ENCODE measurements at places on chromosomes 1 and 21. TPM values are rescaled to one million over a fixed set of nuclear protein-coding genes. Genes with fewer than 3 reads are reported as not detected.

Gene ADAMTS4
- 0.77 TPM for total RNA-seq

Gene CFHR3
- not detected for total RNA-seq

Gene SIPA1L2
- total RNA-seq = 1.3 TPM

Gene CHD1L
- 29.0 TPM for total RNA-seq

Gene PCAT6
- 0.97 TPM for total RNA-seq

Gene TDRD5
- total RNA-seq = not detected

Gene ACOT11
- total RNA-seq = 0.67 TPM

Gene OR2T1
- not detected for total RNA-seq

Gene DDAH1
- not detected for total RNA-seq

Gene PSMG1
- total RNA-seq = 14.6 TPM

Gene DCDC2B
- not detected for total RNA-seq

Gene PPFIA4
- 1.5 TPM for total RNA-seq

Gene ASPM
- total RNA-seq = 0.91 TPM

Gene GPR52
- 9.6 TPM for total RNA-seq

Gene TESK2
- 4.9 TPM for total RNA-seq

Gene CYP4B1
- total RNA-seq = 3.2 TPM

Gene SETDB1
- total RNA-seq = 51.0 TPM

Gene SPRR5
- total RNA-seq = not detected

Gene ANXA9
- 0.15 TPM for total RNA-seq

Gene NCAM2
- total RNA-seq = not detected

Gene OPTC
- total RNA-seq = not detected

Gene FNDC5
- not detected for total RNA-seq

Gene PARP1
- total RNA-seq = 84.2 TPM

Measured in T-helper 17 cell (primary cell).